ENCODE measurements at places on chromosomes 11 and 22.
A peak's percentile ranks its signal among the peaks of the same experiment; 100 is the strongest.

DNA sequence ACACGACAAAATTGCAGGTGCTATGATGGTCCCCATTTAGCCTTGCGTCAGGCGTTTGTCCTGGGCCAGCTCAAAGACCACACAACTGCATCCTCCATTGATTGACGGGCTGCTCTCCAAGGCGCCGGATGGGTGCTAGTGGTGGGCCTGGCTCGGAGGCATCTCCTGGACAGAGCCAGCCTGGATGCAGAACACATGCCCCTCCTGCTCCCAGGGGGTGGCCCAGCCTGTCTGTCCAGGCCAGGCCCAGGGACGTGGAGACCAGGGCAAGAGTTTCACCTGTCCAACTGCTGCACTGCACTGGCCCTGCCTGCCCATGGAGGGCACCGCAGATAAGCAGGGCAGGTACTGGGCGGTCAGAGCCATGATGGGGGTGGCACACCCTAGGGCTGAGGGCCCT, 23.4 kb upstream of the FGF19 start:
- no peak for DNase-seq

DNA sequence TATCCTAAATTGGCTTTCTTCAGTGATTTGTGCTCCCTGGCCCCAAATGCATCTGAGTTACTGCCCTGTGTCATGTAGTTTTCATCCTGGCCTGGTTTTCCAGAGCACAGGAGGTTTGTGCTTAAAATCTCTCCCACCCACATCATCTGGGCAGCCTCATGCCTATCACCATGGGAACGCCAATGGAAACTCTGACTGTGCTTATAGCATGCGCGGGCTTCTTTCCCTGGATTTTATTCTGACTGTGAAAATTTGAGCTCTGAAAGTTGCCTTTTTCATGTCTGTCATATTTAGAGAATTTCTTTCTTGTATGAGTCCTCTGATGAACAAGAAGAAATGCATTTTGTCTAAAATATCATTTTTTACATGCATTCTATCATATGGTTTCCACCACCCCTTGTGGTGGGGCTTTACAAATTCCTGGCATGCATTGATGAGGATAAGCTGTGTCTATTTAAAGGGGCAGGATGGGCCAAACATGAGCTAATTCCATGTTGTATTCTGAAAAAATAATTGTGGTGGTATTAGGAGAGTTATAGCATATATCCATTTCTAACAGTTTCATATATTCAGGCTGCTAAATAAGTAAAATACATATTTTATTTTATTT, 55.1 kb downstream of the IRAG1 start:
- no peak for DNase-seq

GRCh38 chr11:10868352-10868751, 10.5 kb upstream of the ZBED5 start:
- DNase-seq: no peak

- no peak for DNase-seq
Measured at GRCh38 chr11:11569936-11570491, 51.8 kb downstream of the GALNT18 start.

GRCh38 chr11:8584082-8584481, 9.9 kb downstream of the STK33 start:
- no peak for DNase-seq

DNA sequence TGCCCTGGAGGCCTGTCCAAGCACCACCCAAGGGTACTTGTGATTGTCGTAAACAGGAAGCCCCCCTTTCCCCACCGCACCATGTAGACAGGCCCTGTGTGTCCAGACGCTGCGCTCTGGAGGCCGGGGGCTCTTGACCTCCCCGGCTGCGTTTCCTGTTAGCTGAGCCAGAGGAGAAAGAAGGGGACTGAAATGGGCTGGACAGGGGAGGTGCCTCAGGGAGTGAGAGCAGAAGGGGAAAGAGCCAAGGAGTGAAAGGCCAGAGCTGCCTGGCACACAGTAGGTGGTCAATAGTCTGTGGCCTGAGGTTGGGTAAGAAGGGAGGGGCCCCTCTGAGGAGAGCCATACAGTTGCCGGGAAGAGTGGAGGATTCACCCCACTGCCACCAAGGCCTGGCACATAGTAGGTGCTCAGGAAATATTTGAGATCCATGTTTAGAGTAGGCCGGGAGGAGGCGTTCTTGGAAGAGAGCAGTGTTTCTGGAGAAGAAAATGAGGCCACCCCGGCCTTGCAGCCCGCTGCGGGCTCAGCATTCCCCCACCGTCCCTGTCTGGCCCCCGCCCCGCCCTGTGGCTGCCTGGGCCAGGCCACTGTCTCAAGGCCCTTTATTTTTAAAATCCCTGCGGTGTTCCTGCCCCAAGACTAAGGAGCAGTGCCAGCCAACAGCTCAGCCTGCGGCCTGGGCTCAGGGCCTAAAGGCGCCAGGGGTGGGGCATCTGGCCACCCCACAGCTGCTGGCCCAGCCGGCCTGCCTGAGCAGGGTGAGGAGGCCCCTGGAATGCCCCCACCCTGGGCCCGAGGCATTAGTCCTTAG, 13.6 kb upstream of the CDC42EP1 start:
- DNase-seq: no peak

DNA sequence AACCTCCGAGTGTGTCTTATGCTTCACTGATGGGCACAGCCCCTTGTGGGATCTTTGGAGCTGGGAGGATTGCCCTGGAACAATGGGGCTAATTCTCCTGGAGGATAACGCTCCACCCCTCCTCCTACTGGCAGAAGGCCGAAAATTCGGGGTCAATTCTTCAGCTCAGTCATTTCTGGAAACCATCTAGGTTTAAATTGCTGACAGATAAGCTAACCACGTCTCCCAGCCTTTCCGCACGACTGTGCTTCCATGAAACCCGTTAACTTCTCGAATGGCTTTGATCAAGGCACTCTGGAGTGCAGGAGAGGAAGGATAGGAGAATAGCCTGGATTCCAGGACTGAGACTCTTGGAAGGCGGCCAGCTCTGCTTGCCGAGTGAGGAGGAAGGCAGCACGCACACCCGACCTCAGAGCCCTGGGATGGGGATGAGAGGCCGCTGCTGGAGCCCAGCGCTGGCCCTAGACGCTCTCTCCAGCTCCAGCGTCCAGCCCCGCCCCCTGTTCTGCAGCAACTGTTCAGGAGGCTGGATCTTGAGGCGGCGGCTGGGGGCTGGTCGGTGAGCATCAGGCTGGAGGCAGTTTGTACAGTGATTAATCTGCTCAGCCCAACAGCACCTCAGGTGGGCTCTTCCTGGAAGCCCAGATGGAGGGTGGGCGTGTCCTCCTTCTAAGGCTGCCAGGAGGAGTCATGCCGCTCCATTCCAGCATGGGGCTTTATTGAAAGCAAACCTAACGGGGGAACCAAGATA, 176.7 kb upstream of the NCAM1 start:
- peak; percentile 91 for DNase-seq

DNA sequence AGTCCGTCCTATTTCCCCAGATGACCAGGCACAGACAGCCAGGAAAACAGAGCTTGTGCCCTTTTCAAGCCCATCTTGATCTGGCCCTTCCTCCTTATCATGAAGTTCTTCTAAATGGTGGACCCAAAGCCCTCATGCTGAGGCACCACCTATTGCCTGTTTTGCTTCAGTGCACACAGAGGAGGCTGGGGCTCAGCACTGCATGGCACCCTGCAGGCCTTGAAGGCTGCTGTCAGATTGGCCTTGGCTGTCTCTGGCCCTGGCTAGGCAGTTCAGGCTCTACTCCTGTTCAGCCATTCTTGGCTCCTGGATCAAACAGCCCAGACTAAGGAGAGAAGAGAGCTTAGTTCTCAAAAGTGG, 49.2 kb downstream of the OTOG start:
- DNase-seq: no peak

DNA sequence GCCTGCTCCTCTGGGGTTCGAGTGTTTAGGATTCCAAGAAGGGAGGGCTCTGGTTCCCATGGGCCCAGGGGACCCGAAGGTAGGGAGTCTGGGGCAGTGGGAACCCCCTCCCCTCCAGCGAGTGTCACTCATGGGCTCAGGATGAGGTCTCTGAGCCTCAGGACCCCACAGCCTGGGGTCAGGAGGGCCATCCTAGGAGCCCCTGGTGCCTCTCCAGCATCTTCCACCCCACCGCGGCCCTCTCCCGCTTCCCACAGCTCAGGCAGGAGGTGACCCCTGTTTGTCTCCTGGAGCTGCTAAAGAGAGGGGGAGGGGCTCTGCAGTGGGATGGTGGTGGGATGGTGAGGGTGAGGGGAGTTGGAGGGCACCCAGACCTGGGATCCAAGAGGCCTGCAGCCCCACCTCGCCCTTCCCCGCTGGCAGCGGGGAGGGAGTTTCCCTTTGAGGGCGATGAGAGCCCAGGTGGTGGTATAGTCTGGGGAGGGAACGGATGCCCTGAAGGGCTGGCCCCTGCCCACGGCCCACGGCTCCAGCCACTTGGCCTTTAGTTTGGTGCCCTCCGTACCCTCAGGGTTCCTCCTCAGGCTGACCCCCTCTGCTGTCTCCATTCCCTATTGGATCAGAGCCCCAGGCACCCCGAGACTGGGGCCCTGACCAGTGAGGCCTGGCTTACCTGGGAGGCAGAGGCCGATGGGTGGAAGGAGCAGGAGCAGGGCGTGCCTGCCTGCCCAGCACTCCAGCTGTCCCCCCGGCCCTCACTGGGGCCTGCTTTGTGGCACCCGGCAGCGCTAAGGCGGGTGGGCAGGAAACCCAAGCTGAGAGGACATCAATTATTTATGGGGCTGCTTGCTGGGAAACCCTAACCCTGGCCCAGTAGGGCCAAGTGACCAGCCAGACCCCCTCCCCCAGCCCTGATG, 1.1 kb upstream of the CABP4 start:
- no peak for DNase-seq

DNA sequence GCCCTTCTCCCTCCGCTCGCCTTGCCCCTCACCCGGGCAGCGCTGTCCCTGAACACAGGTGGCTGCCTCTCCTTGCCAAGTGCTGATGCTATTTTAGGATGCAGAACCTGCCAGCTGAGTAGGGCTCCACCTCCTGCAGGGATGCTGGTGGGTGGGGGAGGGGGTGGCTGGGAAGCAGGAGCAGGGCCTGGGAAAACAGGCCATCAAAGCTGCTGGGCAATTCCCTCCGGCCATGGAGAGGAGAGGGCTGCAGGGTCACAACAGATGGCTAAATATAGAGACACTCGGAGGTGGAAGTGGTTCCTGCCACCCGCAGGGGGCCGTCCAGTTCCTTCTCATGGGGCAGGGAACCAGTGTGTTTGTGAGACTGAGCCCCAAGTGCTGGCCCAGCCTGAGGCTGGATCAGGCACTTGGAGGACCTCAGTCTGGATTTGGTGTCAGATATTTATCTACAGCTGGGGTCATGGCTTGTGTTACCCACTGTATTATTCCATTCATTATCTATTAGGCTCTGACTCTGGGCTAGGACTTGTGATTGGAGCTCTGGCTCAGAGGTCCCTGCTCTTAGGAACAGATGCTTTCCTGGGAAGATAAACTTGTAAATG, 59.6 kb downstream of the LRRC32 start:
- peak; percentile 50 for DNase-seq

GRCh38 chr11:107741044-107741823, 29.4 kb upstream of the SLN start:
- DNase-seq: peak; percentile 22

GRCh38 chr22:43014316-43014868, 557 bp downstream of the PACSIN2 start:
- DNase-seq: no peak

GRCh38 chr11:15663777-15664218, 549.1 kb downstream of the INSC start:
- DNase-seq: no peak

GRCh38 chr11:1230456-1231395, 7.9 kb downstream of the MUC5B start:
- DNase-seq: no peak

- DNase-seq: no peak
Measured at GRCh38 chr22:21778705-21779363, 43.2 kb upstream of the YPEL1 start.

DNA sequence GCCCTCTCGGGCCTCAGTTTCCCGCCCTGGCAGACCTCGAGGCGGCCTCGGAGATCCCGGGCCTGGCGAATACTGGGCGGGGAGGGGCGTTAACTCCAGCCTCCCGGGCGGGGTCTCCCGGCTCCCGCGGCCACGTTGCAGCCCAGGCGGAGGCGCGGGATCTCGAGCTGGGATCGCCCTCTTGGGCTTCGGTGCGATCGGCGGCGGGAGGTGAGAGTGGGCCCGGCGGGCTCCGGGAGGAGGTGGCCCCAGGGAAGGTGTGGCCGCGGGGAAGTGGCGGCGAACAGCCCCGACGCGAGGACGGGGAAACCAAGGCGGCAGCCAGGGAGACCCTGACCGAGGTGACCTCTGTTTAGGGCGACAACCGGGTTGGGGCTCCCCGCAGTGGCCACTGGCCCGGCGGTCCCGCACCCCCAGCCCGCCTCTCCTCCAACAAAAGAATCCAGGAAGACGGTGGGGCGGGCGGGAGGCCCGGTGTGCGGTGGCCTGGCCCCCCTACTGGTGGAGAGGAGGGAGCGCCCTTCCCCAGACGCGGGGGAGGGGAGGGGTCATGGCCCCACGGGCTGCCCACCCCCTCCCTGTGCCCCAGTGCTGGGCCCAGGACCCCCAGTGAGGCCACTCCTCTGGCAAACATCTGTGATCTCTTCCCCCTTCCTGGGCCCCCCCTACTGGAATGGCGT, at the start of gene PHETA2:
TSS of gene PHETA2 (plus strand) at position 117 of the 680 bp plus-strand sequence. CDS start 3,046 bp downstream, outside the sequence.
- no peak for DNase-seq

GRCh38 chr11:102238391-102238821, 78.9 kb upstream of the BIRC3 start:
- no peak for DNase-seq

- peak; percentile 25 for DNase-seq
Measured at GRCh38 chr11:106917973-106918372, 100.3 kb downstream of the GUCY1A2 start.

- DNase-seq: peak; percentile 47
Measured at GRCh38 chr11:64844330-64845128, at the start of gene CDC42BPG. Gene CDC42BPG, minus strand, starts transcription at chr11:64844653. Its CDS starts 84 bp downstream, at chr11:64844569.

- no peak for DNase-seq
Measured at GRCh38 chr22:25027959-25028840, 75.7 kb downstream of the KIAA1671 start.

- no peak for DNase-seq
Measured at GRCh38 chr22:45638834-45639746, 32.5 kb upstream of the ATXN10 start.

DNA sequence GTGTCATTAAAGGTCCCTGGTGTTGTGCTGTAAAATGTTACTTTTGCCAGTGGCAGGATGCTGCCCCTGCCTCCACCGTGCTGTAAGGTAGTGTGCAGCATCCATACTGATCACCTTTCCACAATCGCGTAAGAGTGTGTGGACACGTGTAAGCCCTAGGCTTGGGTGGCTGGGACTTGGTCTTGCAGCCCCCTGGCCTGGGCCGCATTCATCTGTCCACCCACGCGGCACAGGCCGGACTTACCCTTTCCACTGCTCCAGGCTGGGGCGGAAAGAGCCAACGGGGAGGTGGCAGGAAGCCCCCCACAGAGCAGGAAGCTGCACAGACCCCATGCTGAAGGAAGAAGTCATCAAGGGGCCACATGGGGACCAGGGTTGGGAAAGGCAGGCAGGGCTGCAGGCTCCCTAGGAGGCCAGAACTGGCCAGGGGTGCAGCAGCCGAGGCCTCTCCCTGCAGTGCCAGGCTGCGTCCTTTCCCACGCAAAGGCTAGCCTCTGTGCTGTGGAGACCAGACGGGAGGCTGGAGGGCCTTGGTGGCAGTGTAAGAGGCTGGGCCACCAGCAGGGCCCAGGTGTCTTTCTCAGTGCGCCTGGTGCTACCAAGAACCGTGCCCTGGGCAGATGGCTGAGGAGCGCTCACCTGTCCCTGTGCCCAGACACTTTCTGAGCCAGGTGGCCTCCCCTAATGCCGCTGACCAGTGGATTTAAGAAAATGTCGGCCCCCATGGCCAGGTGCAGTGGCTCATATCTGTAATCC, 11.7 kb upstream of the TMEM191C start:
- no peak for DNase-seq

- peak; percentile 32 for DNase-seq
Measured at GRCh38 chr11:7635137-7635536, 38.2 kb downstream of the CYB5R2 start.

GRCh38 chr11:72737336-72737735, 14.9 kb downstream of the ARAP1 start:
- no peak for DNase-seq

- no peak for DNase-seq
Measured at GRCh38 chr11:118870396-118871343, 13.0 kb upstream of the CXCR5 start.

Measured in NCI-H524 (cell line).